ENCODE measurements at places on chromosomes 5 and 9.

- no peak for DNase-seq
Observed at GRCh38 chr9:5825895-5826622, 6.9 kb downstream of the ERMP1 start.

DNA sequence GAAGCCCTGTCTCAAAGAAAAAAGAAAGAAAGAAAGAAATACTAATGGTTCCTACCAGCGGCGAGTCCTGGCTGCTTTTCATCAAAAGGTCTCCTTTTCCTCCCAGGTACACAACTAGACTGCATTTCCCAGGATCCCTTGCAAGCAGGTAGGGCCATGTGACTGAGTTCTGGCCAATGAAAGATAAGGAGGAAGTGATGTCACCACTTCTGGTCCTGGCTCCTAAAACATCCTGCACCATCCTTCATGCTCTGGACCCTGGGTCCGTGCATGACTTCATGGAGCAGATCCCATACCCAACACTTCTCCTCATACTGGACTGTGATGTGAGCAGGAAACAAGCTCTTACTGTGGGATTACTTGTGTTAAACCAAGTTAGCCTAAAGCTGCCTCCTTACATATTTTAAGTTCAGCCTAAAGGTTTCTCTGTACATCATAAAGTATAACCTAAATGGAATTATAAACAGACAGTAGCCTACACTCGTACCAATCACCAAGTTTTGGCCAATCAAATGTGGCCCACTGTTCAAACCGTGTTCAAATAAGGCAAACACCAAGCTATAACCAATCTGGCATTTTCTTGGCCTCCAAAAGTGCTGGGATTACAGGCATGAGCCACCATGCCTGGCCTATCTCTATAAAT lies 30.2 kb upstream of the FUBP3 start:
- DNase-seq, result no peak

GRCh38 chr5:143550986-143551630 lies 147.6 kb upstream of the NR3C1 start:
- no peak for DNase-seq

DNA sequence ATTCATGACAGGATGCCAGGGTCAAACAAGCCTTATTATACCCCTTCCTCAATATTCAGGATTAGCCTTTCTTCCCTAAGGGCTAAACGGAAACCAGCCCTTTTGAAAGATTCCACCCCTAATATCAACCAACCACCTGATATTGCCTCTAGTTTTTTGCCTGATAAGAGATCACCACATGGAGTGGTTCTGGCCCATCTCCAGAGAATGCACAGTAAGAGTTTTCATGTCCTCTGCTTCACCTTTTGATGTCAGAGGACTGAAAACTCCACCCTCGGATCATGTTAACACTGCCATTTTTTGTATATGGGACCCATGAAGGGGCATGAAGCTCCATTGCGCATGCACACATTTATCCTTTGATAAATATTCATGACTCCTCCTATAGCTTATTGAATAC lies 5.8 kb upstream of the LNPEP start:
- DNase-seq, result no peak

GRCh38 chr5:17976404-17976803 lies 342.1 kb downstream of the TAF11L14 start:
- DNase-seq, result no peak

DNA sequence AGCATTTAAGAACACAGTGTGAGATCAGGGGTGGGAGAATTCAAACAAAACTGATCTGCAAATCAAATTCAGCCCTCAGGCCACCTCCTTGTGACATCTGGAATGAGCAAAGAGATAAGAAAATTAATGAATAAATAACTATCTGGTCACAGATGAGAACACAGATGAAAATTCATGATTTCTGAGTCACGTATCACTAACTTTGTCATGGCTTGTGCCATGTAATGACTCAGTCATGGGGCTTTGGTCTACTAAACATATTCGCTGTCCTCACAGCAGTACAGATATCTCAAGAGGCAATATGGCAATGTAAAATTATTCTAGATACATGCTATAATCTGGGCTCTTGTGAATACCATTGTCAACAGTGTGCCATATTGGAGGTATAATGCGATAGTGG lies 274.4 kb downstream of the MAN2A1 start:
- no peak for DNase-seq

DNA sequence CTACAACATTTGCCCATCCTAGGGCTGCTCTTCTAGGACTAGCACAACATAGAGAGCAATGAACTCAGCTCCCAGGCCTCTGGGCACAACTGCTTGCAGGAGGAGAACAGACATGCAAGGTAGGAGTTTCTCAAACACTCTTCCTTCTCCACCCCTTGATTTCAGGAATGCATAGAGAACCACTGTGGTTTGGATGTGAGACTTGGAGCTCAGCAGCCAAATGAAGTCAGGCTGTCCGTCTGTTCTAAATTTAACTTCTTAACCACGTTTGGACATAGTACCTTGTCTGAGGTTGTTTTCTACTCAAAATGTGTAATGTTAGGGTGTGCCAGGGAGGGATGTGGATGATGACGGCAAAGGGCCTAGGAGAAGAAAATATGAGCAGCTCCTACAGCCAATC lies 515.1 kb upstream of the TNC start:
- DNase-seq, result no peak

GRCh38 chr9:95645992-95646391 lies 129.2 kb upstream of the PTCH1 start:
- no peak for DNase-seq

DNA sequence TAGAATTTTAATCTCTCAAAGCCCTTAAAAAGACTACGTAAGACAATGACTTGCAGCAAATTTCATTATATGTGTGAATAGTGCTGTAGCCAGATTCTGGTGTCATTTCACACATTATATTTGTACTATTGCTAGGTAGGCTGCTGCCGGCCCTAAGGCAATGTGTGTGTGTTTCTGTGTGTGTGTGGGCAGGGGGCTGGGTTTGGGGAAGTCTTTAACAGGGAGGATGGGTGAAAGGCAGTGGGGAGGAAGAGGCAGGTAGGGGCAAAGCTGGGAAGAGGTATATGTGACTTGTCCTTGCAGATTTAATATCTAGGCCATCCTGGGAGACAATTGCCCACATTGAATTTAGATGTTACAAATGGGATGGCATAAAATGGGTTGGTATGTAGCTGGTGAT lies 130.8 kb downstream of the MACIR start:
- no peak for DNase-seq
